Activated CD8-positive, alpha-beta T cell treated with anti-CD3 and anti-CD28 coated beads, Interleukin-2, amount 10 ng/mL, durations not matched to agents 7 days and 5 days (primary cell): ENCODE measurements at places on chromosomes 16 and 17. TPM values are rescaled to one million over a fixed set of nuclear protein-coding genes. Genes with fewer than 3 reads are reported as not detected.

The CCL4 gene
- total RNA-seq = 6.5 TPM

The MYL11 gene
- not detected for total RNA-seq

The CRAMP1 gene
- 23.9 TPM for total RNA-seq

The SLC12A4 gene
- 42.5 TPM for total RNA-seq

The CD300E gene
- not detected for total RNA-seq

The CHTF8 gene
- 143 TPM for total RNA-seq

The TXNDC17 gene
- total RNA-seq = 81.8 TPM

The CES5A gene
- total RNA-seq = not detected

The SULT1A2 gene
- total RNA-seq = 0.57 TPM

The KRT36 gene
- total RNA-seq = not detected

The TMEM100 gene
- total RNA-seq = not detected
